Stomach (tissue), 19 donors: ENCODE measurements at places on chromosomes 13 and 19. TPM values are rescaled to one million over a fixed set of nuclear protein-coding genes. Genes with fewer than 3 reads are reported as not detected.

Gene WDR62
- 0.31 TPM for polyA plus RNA-seq

Gene COL4A1
- polyA plus RNA-seq: 59.0 TPM

Gene DIRAS1
- polyA plus RNA-seq: 2.8 TPM

Gene ELSPBP1
- polyA plus RNA-seq: not detected

Gene CGB5
- not detected for polyA plus RNA-seq

Gene GSX1
- polyA plus RNA-seq: not detected

Gene KCNK6
- polyA plus RNA-seq: 9.5 TPM

Gene PCP2
- polyA plus RNA-seq: 9.3 TPM

Gene ZNF441
- 2.0 TPM for polyA plus RNA-seq

Gene PBX4
- polyA plus RNA-seq: 2.9 TPM

Gene MAMSTR
- polyA plus RNA-seq: 1.5 TPM

Gene SLC7A9
- not detected for polyA plus RNA-seq

Gene ZNF530
- 0.81 TPM for polyA plus RNA-seq
